ENCODE measurements at places on chromosomes 4 and X. TPM values are rescaled to one million over a fixed set of nuclear protein-coding genes. Genes with fewer than 3 reads are reported as not detected.

AMTN gene
- not detected for polyA plus RNA-seq

DNA sequence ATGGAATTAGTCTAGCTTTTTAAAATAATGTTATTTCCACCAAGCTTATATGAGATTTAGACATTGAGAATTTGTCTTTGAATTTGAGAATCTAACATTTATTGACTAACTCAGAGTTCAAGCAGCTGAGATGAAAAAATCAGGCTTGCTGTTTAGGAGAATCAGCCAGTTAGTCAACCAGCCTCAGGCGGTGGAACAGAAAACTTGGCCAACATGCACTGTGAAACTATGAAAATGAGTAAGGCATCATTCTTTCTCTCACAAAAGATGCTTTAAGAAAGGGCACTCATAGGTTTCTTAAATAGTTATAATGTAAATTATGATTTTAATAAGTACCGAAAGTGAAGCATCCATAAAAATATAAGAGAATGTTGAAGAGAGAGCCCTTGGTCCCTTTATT is 84.2 kb downstream of the NFKB1 start:
- no peak for DNase-seq

DNA sequence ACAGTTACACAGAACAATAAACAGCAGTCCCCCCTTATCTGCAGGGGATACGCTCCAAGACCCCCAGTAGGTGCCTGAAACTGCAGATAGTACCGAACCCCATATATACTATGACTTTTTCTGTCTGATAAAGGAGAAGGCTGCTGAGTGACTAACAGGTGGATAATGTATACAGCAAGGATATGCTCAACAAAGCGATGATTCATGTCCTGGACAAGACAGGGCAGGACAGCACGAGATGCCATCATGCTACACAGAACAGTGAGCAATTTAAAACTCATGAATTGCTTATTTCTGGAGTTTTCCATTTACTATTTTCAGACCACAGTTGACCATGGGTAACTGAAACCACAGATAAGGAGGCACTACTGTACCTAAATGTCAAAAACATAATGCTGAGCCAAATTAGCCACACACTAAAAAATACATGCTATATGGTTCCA is 76.1 kb downstream of the MANBA start:
- DNase-seq, result no peak

DNA sequence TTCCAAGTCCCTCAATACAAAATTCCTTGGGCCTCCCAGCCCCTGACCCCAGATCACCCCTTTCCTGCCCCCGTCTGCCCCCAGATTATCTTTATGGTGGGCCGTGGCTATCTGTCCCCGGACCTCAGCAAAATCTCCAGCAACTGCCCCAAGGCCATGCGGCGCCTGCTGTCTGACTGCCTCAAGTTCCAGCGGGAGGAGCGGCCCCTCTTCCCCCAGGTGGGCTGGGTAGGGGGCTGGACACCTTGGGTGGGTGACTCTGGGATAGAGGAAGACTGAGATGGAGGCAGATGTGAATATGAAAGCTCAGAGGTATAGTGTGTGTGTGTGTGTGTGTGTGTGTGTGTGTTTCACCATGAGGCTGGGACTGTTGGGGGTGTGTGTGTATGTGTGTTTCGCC is 9.8 kb downstream of the ARAF start:
- no peak for DNase-seq

- DNase-seq, result no peak
These were observed 31.4 kb upstream of the SLC25A31 start for GRCh38 chr4:127698789-127699200.

GRCh38 chr4:25913056-25913850 is 767 bp upstream of the SMIM20 start:
- no peak for DNase-seq

DNA sequence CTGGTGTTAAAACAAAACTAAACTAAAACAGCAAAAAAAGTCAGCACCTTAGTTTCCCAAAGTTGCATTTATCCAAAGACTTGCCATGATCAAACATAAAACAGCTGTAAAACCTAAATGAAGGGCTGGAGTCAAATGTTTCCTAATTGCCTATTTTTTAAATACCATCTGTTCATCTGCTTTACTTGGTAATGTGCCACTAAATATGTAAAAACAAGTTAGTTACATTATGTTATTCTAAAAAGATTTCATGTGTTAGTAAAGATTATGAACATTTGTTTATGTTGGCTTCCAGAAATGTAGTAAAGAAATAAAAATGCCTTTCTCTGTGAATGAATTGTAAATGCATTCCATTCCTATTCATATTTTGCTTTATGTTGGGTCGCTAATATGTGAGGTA is 977.8 kb downstream of the FSTL5 start:
- no peak for DNase-seq
